ENCODE measurements at places on chromosomes 7 and 10.

GRCh38 chr7:73742753-73743641, 4.4 kb upstream of the ABHD11 start:
- no peak for DNase-seq

GRCh38 chr7:37531225-37531624, 82.6 kb upstream of the ELMO1 start:
- no peak for DNase-seq

GRCh38 chr10:95282107-95282506, 8.7 kb downstream of the PDLIM1 start:
- no peak for DNase-seq

DNA sequence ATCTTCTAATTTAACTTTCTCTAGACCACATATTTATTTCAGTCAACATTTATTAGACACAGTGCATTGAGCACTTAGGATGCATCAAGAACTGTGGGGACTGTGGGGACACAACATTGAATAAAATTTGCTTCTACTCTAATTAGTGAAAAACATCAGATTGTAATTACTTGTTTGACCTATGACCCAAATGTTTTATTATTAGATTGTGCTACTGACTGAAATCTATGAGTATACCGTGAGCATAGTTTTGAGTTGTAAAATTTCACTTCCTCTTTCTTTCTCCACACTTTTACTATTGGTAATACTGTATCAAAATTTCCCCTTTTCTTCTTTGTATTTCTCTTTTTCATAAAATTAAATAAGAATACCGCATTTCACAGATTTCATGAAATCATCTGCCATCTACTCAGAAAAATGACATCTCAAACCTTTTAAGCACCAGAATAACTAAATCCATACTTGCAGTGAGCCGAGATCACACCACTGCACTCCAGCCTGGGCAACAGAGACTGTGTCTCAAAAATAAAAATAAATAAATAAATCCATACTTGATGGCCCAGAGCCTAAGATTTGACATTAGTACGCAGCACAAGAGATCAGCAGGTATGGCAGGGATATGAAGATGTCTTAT, 25.4 kb upstream of the INPP5F start:
- DNase-seq = no peak

DNA sequence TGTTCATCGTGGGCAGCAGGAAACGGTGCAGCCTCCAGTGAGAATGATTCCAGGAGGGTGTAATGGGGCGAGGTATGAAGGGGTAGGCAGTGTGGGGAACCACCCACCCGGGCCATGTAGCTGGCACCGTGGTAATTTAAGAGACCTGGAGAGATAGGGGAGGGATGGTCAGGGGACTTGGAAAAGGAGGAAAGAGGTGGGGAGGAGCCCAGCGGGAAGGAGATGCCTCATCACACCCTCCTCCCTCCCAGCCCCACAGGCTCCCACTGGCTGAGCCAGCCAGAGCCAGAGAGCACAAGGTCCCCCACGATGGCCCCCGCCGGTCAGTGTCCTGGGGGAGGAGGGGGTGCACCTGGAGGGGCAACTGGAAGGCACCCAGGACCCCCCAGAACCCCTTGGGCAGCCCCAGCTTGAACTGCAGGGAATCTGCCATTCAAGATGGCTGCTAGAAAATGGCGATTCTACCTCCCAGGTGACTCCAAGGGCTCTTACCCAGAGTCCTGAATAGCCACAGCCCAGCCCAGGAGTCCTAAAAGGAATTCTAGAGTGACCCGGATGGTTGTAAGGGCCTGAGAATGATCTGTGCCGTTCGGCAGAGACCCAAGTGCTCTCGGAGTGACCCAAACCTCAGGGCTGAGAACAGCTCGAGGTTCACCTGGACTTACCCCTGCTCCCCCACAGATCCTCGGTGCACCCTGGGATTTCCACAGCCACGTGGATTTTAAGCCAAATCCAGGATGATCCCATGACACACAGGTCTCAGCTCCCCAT, 28.8 kb downstream of the CALML3 start:
- DNase-seq = no peak

DNA sequence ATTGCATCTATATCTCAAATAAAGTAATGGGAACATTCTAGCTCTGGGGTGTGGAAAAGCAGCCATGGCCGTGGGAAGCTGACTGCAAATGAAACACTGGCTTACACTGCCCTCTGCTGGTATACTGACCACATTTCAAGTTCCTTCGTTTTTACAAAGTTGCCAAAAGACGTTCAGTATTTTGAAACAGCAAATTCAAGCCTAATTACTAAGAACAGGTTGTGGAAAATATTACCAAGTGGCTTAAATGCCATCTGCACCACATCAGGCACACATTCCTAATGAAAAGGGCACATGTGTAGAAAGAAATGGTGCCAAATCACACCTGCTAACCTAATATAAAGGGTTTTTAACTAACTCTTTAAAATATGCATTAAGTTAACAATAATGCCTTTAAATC, 83.9 kb downstream of the JAZF1 start:
- peak; percentile 60 for DNase-seq

- DNase-seq = no peak
Measured at GRCh38 chr7:154676422-154677073, 326.4 kb downstream of the PAXIP1 start.

GRCh38 chr7:43278088-43278644, 165.7 kb downstream of the HECW1 start:
- DNase-seq = no peak

DNA sequence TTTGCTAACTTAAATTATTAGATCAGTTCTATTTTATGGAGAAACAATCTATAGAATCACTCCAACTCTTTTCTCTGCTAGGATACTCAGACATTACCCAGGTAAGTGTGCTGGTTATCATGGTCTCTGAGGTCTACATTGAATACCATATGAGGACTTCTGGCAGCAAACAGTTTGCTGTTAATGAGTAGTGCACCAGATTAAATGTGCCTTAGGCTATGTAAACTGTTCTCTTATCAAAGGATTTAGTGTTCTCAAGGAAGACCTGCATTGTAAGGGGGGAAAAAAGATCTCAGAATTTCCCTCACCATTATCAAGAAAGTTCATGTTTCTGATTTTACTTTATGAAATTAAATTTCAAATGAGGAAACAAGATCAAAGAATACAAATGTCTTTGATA, 107.5 kb downstream of the ITGB8 start:
- DNase-seq = no peak

- no peak for DNase-seq
Measured at GRCh38 chr10:12212454-12212853, 16.5 kb downstream of the CDC123 start.

GRCh38 chr10:123187781-123188180, 33.6 kb downstream of the BUB3 start:
- DNase-seq = no peak

DNA sequence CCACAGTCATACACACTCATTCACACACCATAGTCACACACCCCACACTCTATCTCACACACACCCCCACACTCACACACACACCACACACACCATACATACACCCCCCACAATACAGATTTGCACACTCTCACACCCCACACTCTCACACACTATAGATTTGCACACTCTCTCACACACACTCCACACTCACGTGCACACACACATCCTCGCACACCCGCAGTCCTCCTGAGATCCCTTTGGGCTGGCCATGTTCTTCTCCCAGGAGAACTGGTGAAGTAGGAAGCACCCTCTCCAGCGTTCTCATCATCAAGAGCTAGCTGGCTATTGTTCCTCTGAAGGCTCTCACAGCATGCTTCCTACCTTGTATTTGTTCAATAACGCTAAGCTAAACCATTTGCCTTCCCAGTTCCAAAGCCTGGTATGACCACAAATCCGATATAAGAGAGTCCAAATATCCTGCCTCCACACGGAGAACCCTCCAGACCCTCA, 86.2 kb downstream of the HECW1 start:
- no peak for DNase-seq

DNA sequence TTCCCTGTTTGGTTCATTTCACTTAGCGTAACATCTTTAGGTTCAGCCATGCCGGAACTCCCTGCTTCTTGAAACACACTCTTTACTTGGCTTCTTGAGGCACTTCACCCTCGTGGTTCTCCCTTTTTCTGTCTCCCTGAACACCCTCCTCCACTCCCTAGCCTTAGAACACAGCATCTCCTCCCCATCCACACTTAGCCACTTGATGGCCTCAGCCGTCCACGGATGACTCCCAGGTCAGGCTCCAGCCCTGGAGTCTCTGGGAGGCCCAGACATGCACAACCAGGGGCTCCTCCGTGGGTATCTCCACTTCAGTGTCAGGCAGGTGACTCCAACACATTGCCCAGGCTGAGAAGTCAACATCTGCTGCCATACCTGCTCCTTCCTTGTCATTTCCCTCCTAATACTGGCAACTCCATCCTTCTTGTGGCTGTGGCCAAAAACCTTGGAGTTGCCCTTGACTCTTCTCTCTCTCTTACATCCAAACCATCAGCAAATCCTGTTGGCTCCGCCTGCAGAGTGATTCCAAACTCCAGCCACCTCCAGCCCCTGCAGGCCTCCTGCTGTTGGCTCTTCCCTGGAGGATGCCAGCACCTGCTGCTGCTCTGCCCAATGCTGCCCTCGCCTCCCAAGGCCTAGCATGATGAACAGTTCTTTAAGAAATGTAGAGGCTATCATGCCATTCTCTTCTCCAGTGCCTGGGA, 8.4 kb upstream of the INMT start:
- DNase-seq = no peak

DNA sequence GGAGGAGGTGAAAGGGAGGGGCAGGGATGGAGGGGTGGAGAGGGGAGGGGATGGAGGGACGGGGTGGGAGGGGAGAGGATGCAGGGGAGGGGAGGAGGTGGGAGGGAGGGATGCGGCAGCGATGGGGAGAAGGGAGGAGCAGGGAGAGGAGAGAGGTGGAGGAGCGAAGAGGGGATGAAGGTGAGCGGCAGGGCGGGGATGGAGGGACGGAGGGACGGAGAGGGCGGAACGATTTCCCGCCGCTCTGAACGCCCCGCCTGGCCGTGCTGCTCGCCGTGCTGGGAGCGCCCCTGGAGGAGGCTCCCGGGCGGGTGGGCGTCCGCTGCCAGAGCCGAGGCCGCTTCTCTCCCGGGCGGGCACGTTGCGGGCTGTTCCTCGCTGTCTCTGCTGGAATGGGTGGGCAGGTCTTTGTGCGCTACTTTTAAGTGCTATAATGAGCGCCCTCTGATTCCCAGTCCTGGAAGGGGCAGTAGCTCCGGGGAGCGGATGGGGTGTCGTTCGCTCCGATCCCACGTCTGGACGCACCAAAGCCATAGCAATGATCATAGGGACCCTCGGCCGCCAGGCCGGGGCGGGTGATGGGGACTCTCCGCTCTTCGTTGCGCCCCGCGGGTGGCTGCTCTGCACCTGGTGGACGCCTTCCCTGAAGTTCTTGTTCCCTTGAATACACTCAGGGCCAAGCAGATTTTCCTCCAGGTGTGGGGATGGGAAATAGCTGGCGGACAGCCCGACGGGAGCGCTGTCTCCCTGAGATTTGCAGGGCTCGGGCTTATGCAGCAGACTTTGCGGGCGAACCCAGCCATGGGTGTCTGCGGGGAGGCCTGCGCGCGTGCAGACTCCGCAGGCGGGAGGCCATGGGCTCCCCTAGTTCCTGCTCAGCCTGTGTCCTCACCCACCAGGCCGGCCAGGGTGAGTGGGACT, 81.1 kb upstream of the CPXM2 start:
- DNase-seq = no peak

GRCh38 chr7:65953890-65954450, 28.0 kb downstream of the GUSB start:
- DNase-seq = no peak

- DNase-seq = no peak
Measured at GRCh38 chr7:102098986-102099385, 187.7 kb upstream of the SH2B2 start.

GRCh38 chr10:103660364-103661197, 167.1 kb downstream of the NEURL1 start:
- DNase-seq = no peak

DNA sequence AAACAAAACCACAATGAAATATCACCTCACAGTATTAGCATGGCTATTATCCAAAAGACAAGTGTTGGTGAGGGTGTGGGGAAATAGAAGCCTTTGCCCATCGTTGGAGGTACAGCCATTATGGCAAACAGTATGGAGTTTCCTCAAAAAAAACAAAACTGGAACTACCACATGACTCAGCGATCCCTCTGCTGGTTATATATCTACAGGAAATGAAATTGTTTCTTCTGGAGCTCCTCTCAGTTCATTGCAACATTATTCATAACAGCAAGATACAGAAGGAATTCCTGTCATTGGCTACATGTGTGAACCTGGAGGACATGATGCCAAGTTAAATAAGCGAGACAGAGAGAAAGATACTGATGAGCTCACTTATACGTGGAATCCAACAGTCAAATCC, 2.4 kb upstream of the UBE3C start:
- DNase-seq = no peak

DNA sequence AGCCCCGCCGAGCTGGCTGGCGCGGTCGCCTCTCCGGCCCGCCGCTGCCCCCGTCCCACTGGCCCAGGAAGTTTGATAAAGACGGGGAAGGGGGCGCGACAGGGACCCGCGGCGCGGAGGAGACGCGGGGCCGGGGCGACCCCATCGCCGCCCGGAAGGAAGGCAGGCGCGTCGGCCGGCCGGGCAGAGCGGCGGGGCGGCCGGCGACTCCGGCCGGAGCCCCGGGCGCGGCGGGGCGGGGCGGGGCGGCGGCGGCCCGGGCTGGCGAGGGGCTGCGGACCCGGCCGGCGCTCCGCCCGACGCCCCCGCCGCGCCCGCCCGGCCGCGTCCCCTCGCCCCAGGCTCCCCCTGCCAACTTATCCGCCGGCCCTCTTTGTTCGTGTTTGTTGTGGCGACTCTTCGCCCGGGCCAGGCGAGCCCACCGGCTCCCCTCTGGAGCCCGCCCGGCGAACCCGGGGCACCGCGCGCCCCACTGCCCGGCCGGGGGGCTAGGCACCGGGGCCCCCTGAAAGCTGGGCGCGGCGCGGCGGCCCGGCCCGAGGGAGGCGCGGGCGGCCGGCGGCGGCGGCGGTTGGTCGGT, 571 bp downstream of the KDM7A start:
- no peak for DNase-seq

GRCh38 chr10:11036424-11037011, 18.8 kb downstream of the CELF2 start:
- no peak for DNase-seq

GRCh38 chr10:78894089-78894840, 174.5 kb upstream of the ZMIZ1 start:
- DNase-seq = no peak

- DNase-seq = no peak
Measured at GRCh38 chr10:81831060-81831459, 43.9 kb upstream of the NRG3 start.

DNA sequence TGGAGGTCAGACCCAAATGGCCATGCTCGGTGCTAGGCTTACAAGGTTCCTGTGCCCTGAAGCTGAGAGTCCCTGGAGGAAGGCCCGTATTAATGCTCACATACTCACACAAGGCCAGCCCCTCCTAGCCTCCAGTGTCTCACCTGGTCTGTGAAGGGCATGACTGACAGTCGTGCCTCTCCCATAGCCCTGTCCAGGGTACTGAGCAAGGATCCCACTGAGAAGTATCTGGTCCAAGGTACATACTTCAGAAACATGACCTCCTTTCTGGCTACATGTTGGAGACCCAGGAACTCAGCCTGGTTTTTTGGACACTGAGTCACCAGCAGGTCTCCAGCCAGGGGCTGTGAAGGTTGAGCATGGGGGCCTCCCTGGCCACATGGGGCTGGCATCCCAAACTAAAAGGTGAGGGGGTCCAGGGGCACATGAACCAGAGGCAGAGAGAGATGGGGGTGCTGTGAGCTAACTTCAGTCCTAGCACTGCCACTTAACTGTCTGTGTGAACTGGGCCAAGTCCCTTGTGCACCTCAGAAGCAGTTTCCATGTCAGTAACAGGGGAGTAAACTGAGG, 17.6 kb upstream of the RASGEF1A start:
- DNase-seq = peak; percentile 25

GRCh38 chr10:76026905-76027304, 595.5 kb downstream of the LRMDA start:
- no peak for DNase-seq

All from CD4-positive, alpha-beta T cell treated with Interleukin-17A for 1 hour (primary cell).